ENCODE measurements at places on chromosomes 1 and 21.

GRCh38 chr1:12461754-12462153, 156.3 kb downstream of the DHRS3 start:
- DNase-seq: no peak

DNA sequence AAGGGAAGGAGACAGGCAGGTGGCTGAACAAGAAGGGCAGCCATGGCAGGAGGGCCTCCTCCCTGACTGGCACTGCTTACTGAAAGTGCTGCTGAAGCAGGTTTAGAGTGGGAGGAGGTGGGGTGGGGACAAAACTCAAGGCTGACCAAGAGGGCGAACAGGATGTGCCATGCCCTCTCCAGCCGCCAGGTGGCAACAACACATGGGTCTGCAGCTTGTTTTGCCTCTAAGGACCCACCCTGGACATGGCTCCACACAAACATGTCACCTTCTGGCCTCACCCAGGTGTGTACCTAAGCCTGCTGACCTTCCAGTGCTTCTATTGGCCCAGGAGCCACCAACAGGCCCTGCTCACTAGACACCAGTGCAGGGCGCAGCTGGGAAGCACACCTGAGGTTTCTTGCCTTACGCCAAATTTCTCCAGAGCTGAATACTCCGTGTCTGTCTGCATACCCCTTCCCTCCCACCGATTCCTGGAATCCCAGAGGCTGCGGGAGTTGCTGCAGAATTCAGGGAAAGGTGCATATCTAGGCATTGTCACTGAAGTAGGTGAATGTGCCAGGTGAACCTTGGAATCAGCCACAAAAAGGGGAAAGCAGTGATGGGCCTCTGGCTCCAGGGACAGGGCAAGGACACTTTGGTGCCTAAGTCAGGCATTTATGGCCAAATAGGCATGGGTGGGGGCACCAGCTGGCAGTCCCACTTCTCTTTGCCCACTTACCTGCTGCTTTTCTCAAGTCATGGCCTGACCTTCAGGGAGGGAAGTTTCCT, 5.3 kb downstream of the PSRC1 start:
- DNase-seq: peak; percentile 70

DNA sequence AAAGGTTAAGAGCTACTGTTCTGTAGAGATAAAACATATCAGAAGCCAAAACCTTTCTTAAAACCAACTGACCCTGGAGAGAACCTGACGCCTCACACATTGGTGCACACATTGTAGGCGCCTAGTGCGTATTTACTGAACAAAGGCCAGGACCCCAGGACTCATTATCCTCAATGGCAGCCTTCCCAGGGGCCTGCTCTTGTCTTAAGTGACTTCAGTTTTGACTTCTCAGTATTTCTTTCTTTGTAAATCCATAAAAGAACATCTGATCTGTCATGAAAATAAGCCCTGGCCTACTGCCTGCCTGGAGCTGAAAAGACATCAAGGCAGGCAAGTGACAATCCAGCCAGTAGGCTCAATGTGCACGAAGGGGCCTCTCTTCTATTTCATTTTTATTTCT, 27.6 kb downstream of the ABCA4 start:
- no peak for DNase-seq

- DNase-seq: no peak
Observed at GRCh38 chr1:46691997-46692790, 20.5 kb downstream of the TEX38 start.

- DNase-seq: no peak
Observed at GRCh38 chr1:67672260-67672803, 12.7 kb upstream of the GADD45A start.

GRCh38 chr1:42047508-42047880, 105.7 kb upstream of the GUCA2B start:
- DNase-seq: no peak

DNA sequence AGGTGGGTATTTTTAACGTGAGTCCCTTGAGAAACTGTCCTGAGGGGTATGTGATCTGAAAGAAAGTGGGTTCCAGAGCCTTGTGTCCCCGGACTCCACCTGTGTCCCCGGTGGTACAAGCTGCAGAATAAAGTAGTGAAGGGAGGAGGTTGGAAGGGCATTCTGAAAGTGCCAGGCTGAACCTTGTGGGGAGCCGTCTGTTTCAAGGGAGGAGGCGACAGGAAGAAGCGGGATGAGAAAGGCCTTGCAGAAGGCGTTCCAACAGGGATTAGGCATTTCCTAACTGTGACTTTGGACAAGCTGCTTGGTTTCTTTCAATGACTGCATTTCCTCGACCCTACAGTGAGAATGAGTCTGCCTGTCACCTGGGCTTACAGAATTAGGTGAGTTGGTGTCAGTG, 5.8 kb downstream of the FOXD3 start:
- no peak for DNase-seq

DNA sequence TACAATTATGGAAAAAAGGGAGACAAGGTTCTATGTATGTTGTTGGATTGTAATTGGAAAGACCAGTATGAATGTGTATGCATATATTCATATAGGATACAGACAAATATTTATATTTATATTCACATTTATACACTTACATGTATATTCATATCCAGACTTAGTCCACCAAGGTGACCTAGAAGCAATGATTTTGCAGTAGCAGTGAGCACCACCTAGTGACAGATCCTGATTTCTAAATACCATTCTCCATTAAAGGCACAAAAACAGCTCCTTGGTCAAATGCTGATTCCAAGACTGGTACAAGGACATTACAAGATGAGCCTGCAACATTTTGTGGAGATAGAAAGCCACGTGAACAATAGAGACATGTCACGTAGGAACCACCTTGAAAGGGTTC, 153.4 kb downstream of the SDCCAG8 start:
- no peak for DNase-seq

GRCh38 chr1:162192763-162193162, 123.3 kb downstream of the NOS1AP start:
- DNase-seq: no peak

GRCh38 chr1:29826646-29827045, 590.3 kb downstream of the PTPRU start:
- no peak for DNase-seq

DNA sequence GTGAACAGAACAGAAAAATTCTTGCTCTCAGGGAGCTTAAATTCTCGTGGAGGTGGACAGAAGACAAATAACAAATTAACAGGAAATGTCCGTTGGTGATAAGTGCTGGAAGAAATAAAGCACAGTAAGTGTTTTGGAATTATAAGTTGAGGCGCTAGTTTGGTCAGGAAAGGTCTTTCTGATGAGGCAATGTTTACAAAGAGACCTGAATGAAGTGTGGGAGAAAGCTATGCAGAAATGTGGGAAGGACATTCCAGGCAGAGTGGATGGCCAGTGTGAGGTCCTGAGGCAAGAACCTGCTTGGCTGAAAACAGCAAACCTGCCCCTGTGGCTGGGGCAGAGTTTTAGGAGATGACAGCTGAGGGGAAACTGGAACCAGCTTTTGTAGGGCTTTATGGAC, 23.3 kb downstream of the NGF start:
- no peak for DNase-seq

GRCh38 chr1:19029191-19030085, 73.0 kb upstream of the IFFO2 start:
- DNase-seq: no peak

DNA sequence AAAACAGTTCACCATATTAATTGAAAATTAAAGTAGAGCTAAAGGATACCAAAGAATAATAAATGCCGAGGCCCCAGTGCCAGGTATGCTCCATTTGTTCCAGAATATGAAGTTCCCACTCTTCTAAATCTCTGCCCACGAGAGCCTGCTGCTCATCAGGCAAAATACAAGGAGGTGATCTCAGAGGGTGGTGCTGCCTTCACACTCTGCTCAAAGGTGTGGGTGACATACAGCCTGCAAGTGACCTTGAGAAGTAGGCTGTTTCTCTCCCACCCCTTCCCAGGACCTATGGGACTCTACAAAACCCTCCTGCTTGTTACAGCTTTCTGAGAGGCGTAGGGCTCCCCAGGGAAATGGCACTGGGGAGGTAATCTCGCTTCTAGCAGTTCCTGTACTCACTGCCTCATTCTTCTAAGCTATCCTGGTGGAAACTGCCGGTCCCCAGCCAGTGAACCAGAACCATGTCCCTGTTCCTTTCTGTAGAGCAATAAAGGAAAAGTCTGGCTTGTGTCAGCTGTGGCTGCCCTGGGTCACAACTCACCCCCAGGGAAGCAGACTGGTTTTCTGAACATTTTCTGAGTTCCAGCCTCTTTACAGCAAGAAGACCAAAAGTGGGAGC, 26.9 kb upstream of the DPT start:
- no peak for DNase-seq

DNA sequence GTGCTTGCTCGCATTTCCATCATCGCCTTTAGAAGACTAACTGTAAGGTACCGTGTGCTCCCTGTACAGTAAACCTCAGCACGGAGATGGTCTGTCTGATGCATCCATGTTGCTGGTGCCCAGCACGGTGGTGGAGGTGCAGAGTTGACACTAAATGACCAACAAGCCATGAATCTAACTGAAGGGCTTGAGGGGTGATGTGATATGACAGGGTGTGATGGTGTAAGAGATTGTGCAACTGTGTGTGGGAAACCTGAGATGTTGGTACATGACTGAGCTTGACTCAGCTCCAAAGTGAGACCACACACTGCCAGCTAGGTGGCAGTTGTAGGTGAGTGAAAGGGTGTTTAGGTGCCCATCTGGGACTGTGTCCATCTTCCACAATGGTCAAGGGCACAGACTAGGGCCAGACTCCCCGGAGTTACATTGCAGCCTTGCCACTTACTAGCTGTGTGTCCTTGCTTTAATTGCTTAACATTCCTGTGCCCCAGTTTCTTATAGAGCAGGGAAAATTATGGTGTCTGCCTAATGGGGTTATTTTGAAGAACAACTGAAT, 21.4 kb downstream of the SLC2A1 start:
- DNase-seq: no peak

DNA sequence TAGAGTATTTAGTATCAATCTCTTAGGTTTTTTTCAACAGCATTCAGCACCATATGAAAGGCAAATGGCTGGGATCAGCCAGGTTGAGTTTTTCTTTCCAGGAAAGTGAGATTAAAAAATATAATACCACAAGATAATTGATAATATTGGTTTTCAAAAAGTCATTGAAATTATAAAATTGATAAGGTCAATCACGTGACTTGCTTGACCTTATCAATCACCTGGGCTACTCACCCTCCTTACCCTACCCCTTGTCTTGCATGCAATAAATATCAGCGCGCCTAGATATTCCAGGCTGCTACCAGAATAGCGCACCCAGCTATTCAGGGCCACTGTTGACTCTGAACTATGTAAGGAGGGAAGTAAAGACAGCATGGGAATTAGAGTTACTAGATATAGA, 31.5 kb downstream of the EBNA1BP2 start:
- DNase-seq: no peak

Data from stimulated activated CD4-positive, alpha-beta T cell treated with anti-CD3 and anti-CD28 coated beads, Interleukin-4, amount 100 ng/mL, for 24 hours (primary cell).